NCI-H1436 treated with DMSO at 0.1 percent for 48 hours (cell line): ENCODE measurements at places on chromosomes 4 and X.

- no peak for DNase-seq
These were observed 219.7 kb downstream of the NSUN7 start for GRCh38 chr4:40969501-40969900.

DNA sequence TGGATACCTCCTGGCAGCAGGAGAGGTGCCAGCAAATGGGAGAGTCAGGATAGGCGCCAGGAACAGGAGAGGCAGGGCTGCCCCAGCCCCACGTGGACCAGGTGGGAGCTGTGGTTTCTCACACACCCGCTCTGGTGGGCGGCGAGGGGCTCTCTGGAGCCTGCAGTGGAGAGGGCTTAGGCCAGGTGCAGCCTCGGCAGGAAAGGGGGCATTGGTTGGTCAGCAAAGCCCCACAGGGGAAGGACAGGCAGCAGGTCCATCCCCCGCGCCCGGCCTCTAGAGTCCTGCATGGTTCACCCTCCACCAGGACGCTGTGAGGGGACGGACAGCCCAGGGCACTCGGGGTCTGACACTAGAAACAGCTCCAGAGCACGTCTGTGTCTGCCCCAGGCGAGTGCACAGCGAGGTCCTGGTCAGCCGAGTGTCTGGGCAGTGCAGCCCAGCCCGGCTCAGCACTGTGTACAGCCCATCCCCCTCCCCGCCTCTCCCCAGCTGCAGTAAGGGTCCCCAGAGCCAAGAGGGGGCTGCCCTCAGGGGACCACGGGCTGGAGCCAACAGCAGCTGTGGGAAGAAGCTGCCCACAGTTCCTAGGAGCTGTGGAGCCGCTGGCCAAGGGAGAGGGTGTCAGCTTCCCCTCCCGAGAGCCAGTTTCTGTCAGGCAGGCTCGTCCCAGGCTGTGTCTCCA is 8.2 kb downstream of the ATP5ME start:
- no peak for DNase-seq

- no peak for DNase-seq
These were observed 87.4 kb downstream of the CBLL2 start for GRCh38 chrX:22360129-22360528.

- DNase-seq: no peak
These were observed 35.4 kb upstream of the DHRSX start for GRCh38 chrX:2536141-2536540.

- no peak for DNase-seq
These were observed 31.2 kb downstream of the RPS6KA6 start for GRCh38 chrX:84156821-84157220.

DNA sequence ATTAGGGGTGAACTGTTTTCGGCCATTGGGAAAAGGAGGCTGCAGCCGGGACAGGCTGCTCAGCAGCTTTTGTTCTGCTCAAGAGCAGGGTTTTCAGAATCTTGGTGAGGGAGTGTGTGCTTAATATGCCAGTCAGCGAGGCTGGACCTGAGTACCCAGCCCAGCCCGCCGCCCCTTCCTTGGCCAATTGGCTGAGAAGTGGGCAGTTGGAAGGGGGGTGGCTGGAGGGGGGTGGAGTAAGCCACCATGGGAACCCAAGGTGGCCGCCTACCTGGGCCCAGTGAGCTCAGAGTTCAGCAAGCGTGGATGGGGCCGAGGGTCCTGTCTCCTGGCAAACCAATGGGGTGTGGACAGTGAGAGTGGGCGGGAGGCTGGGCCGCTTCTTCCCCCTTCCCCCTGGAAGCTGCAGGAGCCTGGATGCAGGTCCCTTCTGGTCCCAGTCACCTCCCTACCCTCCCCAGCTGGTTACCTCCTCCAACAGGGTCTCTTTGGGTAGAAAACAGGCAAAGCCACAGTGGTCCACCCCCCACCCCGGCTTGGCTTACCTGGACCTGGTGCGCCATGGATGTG is 52.5 kb downstream of the SORCS2 start:
- no peak for DNase-seq
